ENCODE measurements at places on chromosomes 3 and 15.

DNA sequence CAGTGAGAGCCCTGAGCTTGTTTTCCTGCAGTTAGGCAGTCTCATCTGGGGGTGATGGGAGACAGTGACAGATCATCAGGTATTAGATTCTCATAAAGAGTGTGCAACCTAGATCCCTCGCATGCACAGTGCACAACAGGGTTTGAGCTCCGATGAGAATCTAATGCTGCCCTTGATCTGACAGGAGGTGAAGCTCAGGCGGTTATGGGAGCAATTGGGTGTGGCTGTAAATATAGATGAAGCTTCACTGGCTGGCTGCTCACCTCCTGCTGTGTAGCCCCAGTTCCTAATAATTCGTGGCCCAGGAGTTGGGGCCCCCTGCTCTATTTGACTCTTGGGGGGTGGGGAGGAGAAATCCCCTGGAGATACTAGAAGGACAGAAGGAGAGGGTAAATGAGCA is 309.4 kb upstream of the STT3B start:
- no peak for DNase-seq

DNA sequence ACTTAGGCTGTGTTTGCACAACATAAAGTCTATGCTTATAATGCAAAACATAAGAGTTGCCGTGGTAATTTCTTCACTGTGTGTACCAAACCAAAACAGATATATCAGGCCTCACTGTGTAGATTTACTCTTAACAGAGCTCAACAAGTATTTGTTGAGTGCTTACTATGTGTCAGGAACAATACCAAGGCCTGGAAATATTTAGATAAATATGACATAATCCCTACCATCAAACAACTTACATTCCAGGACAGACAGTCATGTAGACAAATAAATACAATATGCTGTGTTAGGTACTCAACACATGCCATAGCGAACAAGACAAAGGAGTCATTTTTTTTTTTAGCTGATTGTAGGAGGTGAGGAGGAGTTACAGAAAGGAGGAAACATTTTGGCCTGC is 554.0 kb downstream of the NSUN3 start:
- no peak for DNase-seq

- no peak for DNase-seq
Measured at GRCh38 chr3:140316868-140317400, 360.9 kb upstream of the TRIM42 start.

GRCh38 chr3:30581067-30581585 is 25.3 kb upstream of the TGFBR2 start:
- DNase-seq, result no peak

- no peak for DNase-seq
Measured at GRCh38 chr15:31560643-31561042, 234.0 kb downstream of the KLF13 start.

GRCh38 chr3:134704133-134704532 is 53.3 kb upstream of the KY start:
- no peak for DNase-seq

- DNase-seq, result no peak
Measured at GRCh38 chr3:170196833-170197232, 15.3 kb upstream of the PHC3 start.

DNA sequence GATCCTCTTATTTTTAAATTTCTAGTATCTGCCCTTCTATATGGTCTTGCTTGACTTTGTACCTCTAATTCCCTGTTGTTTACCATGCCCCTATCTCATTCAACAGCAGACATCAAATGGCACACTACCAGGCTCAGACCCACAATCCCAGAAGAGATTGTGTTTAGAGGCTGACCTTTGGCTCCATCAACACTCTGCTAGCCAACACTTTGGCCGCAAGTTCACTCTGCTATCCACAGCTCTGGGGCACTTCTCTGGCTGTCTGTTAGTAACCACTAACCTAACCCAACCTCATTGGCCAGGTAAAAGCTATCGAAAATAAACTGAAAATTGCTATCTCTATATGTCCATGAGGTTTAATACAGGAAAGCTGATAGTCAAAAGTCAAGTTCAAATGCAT is 646.0 kb upstream of the CCDC54 start:
- DNase-seq, result no peak

Measured in C1 segment of cervical spinal cord (tissue), 14 donors.